ENCODE measurements at places on chromosomes 4 and X. TPM values are rescaled to one million over a fixed set of nuclear protein-coding genes. Genes with fewer than 3 reads are reported as not detected.

Gene GAB1
- 0.75 TPM for total RNA-seq

Gene HMX1
- total RNA-seq, result not detected

Gene ETNPPL
- total RNA-seq, result not detected

Gene DCUN1D4
- 34.1 TPM for total RNA-seq

Gene CT45A3
- not detected for total RNA-seq

Gene HTATSF1
- total RNA-seq, result 62.1 TPM

Gene F8A3
- 37.9 TPM for total RNA-seq

Gene OPN1MW
- not detected for total RNA-seq
